Astrocyte (in vitro differentiated cells and primary cell): ENCODE measurements at places on chromosomes 12 and 14.

DNA sequence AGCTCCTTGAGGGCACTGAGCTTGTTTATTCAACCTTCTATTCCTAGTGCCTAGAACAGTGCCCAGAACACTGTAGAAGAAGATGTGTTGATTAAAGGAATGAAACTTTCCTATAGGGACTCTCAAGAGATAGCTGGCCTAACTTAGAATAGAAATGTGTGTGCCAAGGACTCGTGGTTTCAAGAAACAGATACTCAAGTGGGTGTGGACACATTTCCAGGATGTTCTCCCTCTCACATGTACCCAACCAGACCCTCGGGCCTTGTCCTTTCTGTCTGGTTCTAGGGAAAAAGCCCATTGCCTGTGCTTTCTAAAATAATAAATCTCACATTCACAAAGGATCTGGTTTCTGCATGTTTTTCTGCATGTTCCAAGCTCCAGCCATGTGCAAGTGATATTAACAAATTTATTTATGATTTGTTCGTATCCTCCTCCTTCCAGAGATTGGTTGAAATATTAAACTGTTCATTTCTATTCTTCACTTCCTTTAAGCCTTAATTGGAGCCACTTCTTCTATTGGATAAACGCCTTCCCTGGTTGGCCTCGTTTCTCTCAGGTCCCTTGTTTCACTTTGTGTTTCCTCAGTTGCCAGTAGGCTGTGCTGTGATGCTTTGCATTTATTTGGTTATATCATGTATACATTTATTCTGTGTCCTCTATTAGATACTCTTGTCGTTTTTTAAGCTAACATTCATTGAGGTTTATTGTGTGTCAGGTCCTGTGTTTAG lies 89.8 kb downstream of the CRADD start:
- peak; percentile 45 for DNase-seq

- no peak for DNase-seq
These were observed 90.1 kb downstream of the NUAK1 start for GRCh38 chr12:106048676-106049075.

- no peak for DNase-seq
These were observed 26.0 kb upstream of the SPATA7 start for GRCh38 chr14:88359500-88359899.

- peak; percentile 92 for DNase-seq
These were observed 166.7 kb downstream of the TMTC3 start for GRCh38 chr12:88308825-88309224.

DNA sequence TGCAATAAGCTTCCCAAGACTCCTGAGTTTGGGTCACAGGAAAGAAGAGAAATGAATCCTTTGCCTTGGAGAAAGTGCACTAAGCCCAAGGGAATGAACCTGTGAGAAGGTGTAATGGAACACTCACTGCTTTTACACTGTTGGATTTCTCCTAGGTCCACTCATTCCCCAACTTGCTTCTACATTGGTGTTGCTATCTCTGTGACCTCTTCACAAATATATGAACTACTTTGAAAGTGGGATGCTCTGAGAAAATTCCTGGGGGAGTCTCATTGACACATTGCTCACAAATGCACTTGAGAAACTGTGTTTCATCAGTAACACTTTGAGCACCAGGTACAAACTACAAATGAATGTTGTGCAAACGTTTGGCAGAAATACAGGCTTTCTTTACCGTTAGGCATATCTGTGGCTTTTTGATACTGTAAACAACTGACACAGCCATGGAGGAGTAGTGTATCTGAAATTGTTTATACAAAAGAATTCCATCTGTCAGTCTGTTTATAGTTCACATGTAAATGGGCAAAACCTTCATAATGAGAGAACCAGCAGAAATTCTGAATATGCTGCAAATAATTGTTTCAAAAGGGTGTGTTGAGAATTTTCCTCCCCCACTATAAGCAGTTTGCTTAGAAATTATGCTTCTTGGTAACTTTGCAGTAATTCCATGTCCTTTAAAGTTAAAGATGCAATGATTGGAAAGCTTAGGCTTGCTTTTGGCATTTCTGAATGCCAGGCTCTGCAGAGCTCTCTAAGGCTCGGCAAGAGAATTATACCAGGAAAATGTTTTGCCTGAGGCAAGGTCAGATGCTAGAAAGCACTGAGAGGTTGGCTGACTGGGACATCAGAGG lies 348.5 kb upstream of the DDHD1 start:
- peak; percentile 64 for DNase-seq

GRCh38 chr14:32494609-32495434 lies 165.7 kb downstream of the AKAP6 start:
- peak; percentile 22 for DNase-seq

DNA sequence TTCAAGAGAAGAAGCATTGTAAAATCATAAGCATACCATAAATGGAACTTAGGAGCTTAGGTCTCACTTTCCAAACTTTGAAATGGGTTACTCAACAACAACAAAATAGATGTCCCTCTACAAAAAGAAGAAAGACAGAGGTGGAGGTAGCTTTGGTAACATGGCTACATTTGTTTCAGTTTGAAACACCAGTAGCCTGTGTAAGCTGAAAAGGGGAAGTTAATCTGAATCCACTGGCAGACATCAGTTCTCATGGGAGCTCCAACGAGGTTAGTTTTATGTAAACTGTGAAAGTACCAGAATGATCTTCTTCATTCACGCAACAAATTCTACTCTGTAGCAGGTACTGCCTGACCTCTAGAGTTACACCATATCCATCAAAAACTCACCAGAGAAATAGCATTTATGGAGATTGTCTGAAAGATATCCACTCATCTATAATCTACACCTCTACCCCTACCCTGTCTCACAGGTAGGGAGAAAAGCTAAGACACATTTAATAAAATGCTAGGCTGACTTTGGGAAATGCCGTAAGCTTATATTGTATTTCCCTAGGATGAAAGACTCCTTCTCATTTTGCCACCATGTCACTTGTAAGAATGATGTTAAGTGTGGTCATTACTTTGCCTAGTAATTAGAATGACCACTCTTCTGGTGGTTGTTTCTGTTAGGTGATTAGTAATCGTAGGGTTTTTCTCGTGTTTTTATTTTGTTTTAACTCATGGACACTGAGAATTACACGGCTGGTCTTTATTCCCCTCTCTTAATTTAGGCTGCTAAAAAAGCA lies 224.1 kb downstream of the ASCL1 start:
- DNase-seq: no peak

DNA sequence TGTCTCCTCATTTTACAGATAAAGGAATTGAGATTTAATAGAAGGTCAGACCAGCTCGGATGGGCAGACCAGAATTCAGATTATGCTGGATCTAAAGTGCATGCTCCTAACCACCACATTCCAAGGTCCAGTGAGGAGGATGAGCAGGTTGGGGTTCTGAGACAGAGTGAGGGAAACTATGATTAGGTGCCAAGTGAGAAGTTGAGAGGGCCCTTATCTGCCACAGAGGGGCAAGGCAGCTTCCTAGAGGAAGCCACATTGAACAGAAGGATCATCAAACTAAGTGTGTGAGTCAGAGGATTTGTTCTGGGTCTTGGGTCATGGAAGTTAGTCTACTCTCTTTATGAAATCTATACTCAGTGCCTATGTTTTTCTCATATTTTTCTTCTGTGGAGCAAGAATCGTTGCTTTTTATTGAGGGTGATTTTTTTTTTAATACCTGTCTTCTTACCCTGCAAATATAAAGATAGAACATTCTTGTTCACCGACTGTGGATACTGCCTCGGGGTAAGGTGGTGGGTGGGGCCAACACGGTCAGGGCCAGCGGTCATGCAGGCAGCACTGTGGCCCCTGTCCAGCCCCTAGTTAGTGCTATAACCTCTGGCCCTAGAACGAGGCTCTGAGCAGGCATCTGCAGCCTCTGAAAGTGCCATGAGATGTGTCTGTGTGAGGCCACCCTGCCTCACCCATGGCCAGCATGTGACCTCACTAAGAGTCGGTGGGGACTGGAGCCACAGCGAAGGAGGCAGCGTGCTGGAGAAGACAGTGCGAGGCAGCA lies 55.6 kb upstream of the PTHLH start:
- peak; percentile 48 for DNase-seq

DNA sequence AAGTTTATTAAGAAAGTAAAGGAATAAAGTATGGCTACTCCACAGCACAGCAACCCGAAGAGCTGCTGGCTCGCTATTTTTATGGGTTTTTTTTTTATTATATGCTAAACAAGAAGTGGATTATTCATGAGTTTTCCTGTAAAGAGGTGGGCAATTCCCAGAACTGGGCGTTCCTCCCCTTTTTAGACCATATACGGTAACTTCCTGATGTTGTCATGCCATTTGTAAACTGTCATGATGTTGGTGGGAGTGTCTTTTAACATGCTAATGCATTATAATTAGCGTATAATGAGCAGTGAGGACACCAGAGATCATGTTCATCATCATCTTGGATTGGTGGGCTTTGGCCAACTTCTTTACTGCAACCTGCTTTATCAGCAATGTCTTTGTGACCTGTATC lies 372.5 kb downstream of the ZFP36L1 start:
- no peak for DNase-seq

DNA sequence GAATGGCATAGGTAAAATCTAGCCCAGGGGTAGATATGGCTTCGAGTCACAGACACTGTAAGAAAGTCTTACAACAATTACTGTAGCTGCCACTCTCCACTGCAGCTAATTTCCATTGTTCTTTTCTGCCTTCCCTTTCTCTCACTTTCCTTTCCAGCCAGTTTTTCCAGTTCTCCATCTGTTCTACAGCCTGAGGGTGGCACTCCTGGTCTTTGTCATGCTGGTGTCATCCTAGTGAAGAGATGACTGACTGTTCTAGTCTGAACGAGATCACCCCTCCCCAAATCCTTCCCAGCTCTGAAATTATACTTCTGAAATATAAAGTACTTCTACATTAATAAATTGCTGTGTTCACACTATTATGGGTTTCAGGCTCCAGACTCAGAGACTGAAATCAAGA lies 74.2 kb upstream of the CSRP2 start:
- DNase-seq: no peak

DNA sequence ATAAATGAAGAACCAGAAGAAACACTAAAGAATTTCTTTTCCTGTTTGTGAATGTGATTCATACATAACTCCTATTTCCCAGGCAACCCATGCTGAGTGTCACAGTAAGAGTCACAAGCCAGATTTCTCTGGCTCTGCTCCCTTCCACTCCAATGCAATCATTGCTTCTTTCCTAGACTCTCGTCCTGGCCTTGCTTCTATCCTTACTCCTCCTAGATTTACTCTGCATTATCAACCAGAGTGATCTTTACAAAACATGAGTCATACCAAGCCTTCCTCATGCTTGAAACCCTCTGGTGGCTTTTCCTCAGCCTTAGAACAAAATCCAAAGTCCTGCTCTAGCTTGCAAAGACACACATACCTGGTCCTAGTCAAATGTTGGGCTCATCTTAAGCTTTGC lies 13.3 kb downstream of the IL22 start:
- peak; percentile 86 for DNase-seq

DNA sequence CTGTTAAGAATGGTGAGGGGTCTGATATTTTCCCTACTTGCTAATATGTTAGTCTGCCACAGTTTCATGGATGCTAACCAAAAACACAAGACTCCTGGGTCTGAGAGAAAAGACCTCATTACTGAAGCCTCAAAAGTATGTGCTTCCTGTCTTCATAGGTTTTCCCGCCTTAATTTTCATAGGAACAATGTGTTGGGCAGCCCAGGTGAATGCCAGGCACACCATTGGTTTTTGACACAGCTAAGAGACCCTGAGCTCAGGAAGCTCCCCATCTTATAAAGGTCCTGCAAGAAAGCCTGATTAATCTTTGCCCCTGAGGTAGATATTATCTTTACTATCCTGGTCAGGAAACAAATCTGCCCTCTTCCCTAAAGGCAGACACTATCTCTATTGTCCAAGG lies 464.1 kb downstream of the MDGA2 start:
- no peak for DNase-seq

GRCh38 chr12:50166799-50167048 lies 445 bp downstream of the CERS5 start:
- DNase-seq: peak; percentile 24

DNA sequence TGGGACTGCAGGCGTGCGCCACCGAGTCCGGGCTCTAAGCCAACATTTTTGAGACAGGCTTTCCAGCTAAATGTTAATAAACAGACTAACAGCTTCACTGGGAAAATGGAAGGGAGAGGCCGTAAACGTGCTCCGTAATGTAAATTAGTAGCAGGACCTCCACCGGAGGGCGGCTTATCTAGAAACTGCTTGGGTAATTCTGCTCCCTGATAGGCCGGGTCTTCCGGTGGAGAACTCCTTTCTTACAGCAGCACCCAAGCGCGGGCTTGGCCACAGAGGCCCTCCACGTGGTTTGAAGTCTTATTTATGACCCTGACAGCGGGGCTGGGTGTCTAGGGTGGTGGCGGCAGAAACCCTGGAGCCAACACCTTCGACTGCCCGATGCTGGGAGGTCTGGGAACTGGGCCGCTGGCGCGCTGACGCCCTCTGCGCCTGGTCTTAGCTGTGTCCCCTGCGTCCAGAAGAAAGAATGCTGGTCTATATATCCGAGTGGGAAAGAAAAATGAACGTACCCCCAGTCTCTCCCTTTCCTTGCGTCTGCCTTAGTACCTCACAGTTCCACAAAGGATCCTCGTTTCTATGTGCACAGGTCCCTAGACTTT lies 1.7 kb downstream of the DPPA3 start:
- no peak for DNase-seq

DNA sequence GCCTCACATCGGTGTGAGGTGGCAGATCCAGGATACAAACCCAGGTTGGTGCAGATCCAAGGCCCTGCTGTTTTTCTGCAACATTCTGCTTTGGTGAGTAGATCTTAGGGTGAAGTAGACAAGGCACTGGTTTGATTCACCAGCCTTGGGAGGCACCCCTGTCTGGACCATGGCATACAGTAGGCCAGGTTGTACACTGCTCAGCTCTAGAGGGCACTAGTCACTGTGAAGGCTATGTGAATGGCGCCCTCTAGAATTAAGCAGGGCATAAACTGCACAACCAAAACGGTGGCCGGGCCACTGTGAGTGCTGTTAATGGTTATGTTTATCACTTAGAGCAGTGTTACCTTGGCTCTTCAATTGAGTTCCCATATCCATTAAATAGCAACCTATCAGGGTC lies 280.6 kb upstream of the PWP1 start:
- DNase-seq: peak; percentile 25

- no peak for DNase-seq
These were observed 797.4 kb upstream of the FBXO33 start for GRCh38 chr14:40229676-40230075.

- DNase-seq: no peak
These were observed 6.5 kb upstream of the PRPH start for GRCh38 chr12:49288412-49288853.

DNA sequence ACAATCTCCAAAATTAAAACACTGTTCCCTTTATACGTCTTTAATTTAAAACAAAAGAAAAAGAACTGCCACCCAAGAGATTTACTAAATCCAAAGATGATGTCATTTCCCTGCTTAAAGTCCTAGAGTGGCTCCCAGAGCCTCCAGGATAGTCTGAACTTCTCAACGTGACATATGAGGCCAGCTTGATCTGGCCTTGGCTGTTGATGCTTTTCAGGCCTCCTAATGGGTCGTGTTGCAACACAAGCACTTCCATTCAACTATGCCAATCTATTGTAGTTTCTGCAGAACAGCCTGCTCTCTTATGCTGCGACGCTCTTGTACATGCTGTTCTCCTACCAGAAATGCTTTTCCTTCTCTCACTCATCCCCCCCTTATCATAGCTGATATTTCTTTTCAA lies 35.7 kb downstream of the LGR5 start:
- DNase-seq: no peak

- peak; percentile 30 for DNase-seq
These were observed 180.0 kb upstream of the PRMT8 start for GRCh38 chr12:3311027-3311402.

- DNase-seq: peak; percentile 95
These were observed 202.4 kb downstream of the ITPR2 start for GRCh38 chr12:26630546-26631027.

GRCh38 chr12:56629459-56630179 lies 507 bp downstream of the BAZ2A start:
- no peak for DNase-seq
